ENCODE measurements at places on chromosomes 7 and 10.

- DNase-seq: no peak
These were observed 3.4 kb downstream of the H2BK1 start for GRCh38 chr7:151206914-151207313.

- DNase-seq: no peak
These were observed 76.3 kb downstream of the DKK1 start for GRCh38 chr10:52390388-52390787.

DNA sequence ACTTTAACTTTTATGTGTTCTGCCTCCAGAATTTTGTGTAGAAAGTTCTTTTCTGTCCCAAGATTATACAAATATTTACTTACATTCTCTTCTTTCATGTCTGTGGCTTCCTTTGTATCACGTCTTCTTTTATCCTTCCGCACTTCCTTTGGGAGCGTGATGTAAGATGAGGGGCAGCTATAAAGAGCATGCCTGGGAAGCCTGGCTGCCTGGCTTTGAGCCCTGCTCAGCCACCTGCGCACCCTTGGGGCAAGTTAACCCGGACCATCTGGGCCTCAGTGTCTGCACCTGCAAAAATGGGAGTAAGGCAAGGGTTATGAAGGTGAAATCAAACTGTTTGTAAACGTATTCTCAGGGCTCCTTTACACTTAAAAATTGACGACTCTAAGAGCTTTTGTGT lies 25.2 kb downstream of the PALD1 start:
- DNase-seq: no peak

DNA sequence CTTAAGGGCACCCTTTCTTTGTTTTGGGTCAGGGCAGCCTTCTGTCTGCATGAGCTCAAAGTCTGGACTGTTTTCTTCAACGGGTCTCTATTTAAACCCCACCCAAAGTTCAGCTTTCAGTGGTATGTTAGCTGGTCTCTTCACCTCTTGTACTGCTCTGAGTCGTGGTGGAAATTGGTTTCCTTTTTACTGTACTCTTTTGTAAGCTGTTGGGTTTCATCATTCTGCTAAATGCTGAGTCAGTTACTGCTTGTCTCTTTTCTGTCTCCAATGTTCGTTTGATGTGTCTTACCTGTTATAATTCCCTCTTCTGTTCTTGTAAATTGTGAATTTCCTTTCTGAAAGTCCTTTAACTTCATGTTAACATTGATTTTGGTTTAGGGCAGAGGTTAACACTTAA lies 64.1 kb upstream of the MALRD1 start:
- DNase-seq: no peak

- no peak for DNase-seq
These were observed 23.6 kb upstream of the SRI start for GRCh38 chr7:88243345-88243909.

- no peak for DNase-seq
These were observed 3.5 kb downstream of the JAKMIP3 start for GRCh38 chr10:132069122-132069848.

GRCh38 chr10:5774987-5775620 lies 38.1 kb downstream of the GDI2 start:
- DNase-seq: no peak

- no peak for DNase-seq
These were observed 69.0 kb downstream of the PARD3 start for GRCh38 chr10:34746094-34746493.

GRCh38 chr7:69981646-69982045 lies 383.4 kb downstream of the AUTS2 start:
- no peak for DNase-seq

All from stimulated activated CD8-positive, alpha-beta memory T cell treated with anti-CD3 and anti-CD28 coated beads, Interleukin-4, amount 100 ng/mL, for 48 hours (primary cell).